Activated gamma-delta T cell treated with Interleukin-2 at 50 U/mL for 16 hours (primary cell): ENCODE measurements at places on chromosomes 6 and 20.

- DNase-seq = no peak
These were observed 34.7 kb downstream of the KAT14 start for GRCh38 chr20:18172379-18172778.

GRCh38 chr6:148580442-148580841, 166.4 kb upstream of the UST start:
- DNase-seq = no peak

GRCh38 chr6:124798942-124799496, 163.2 kb upstream of the RNF217 start:
- DNase-seq = no peak

- DNase-seq = no peak
These were observed 11.1 kb upstream of the SERINC3 start for GRCh38 chr20:44532981-44533331.

GRCh38 chr20:60257671-60258070, 299.4 kb downstream of the CDH26 start:
- no peak for DNase-seq

GRCh38 chr6:3534599-3534998, 77.7 kb upstream of the SLC22A23 start:
- no peak for DNase-seq

DNA sequence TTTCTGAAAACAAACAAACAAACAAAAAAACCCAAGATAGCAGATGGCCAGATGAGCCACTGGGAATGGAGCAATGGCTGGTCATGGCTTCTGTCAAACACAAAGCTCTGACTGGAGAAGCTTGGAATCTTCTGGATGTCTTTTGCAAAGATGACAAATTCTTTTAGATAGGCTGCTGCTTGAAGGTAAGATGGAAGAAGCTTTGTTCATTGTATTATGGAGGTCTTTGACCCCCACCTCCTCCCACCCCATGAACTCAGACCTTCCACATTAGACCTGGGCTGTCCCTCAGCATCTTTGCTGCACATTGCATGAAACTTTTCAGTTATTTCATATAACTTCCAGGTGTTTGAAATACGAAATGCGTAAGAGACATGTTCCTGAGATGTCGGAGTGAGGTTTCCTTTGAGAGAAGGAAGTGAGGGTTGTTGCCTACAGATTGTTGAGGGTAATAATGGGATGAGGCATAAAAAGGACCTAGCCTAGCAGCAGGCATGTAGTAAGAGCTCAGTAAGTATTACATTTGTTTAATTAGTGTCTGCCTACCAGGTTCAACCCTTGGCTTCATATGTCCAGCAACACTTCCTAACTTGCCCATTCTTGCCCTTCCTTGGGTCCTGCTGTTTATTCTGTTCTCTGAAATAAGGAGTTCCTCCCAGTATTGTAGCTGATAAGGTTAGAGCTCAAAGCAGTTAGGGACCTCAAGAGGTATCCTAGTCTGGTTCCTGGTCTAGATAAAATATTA, 51.4 kb upstream of the IER3 start:
- no peak for DNase-seq

DNA sequence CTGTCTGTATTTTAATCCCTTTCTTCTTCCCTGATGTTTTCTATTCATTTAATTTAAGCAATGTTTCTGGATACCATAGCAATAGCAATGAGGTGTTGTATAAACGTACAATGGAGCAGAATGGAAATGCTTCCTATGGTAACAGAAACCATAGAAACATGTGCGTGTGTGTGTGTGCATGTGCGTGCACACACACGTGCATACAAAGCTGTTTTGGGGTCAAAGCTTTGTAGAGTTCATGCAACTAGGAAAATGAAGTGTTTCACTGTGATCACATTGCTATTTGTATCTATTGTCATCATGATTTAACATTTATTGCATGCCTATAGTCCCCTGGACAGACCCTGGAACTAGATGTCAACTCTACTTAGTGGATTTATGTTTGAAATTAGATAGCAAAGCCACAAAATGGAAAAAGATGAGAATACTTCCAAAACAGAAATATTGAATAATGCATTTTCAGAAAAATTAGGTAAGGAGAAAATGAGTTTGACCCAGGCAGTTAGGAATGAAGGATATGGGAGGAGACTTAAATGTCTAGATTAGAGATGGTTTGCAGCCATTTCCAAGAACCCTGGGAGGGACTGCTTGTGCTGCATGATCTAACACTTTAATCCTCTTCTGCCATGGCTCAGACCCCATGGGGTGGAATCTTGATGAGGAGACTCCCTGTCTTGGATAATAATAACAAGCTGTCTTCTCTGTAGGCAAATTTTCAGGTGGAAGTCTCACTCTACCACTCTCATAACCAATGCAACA, 124.4 kb downstream of the TRMT11 start:
- DNase-seq = no peak

- no peak for DNase-seq
These were observed 11.4 kb downstream of the SYTL3 start for GRCh38 chr6:158661156-158661685.

- no peak for DNase-seq
These were observed 745 bp upstream of the AGPAT1 start for GRCh38 chr6:32176476-32177182.
